ENCODE measurements at places on chromosomes 4 and X.

GRCh38 chrX:132740316-132741123 is 217.9 kb downstream of the HS6ST2 start:
- no peak for DNase-seq

DNA sequence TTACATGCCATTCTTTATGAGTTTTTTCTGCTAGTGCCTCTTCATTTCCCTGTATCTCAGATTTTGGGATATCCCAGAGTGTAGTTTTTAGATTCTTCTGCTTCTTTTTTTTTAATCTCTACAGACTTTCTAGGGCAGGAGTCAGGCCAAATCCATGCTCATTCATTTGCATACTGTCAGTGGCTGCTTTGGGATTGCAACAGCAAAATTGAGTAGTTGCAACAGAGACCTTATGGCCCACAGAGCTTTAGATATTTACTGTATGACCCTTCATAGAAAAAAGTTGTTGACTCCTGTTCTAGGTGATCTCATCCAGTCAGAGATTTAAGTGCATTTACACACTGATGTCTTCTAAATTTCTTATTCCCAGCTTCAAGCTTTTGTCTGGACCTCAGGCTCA is 35.3 kb downstream of the ARFIP1 start:
- no peak for DNase-seq

GRCh38 chr4:1204286-1204827 is 32.0 kb upstream of the SPON2 start:
- DNase-seq: no peak

DNA sequence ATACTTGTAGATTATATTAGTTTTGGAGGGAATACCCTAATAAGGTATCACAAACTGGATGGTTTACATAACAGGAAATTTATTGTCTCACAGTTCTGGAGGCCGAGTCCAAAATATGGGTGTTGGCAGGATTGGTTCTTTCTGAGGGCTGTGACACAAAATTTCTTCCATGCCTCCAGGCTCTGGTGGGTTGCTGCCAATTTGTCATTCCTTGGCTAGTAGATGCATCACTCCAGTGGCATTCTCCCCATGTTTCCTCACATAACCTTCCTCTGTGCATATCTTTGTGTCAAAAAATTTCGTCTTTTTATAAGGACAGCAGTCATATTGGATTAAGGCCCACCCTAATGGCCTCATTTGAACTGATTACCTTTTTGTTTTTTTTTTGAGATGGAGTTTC is 49.3 kb downstream of the APELA start:
- no peak for DNase-seq
